ENCODE measurements at places on chromosomes 2 and 18.

DNA sequence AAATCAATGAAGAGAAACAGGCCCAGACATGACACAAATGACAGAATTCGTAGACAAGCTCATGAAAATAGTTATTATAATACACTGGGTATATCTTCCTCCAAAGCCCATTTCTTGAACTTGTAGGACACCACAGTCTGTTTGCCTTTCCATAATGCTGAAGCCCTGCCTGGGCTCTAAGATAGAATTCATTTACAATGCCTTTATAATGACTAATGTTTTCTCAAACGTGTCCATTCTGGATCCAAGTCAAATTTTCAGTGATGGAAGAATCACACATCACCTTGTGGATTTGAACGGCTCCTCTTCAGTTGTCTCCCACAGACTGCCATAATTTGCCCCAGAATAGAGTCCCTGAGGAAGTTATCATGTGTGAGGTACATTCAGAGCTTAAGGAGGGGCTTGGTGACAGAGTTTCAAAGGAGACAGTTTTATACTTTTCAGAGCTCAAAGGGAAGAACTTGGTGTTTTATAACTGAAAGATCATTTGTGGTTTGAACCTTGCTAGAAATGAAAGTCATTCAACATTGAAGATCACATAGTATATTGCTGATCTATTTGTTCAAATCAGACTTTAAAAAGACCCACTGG lies 38.2 kb downstream of the CASP8 start:
- no peak for DNase-seq

DNA sequence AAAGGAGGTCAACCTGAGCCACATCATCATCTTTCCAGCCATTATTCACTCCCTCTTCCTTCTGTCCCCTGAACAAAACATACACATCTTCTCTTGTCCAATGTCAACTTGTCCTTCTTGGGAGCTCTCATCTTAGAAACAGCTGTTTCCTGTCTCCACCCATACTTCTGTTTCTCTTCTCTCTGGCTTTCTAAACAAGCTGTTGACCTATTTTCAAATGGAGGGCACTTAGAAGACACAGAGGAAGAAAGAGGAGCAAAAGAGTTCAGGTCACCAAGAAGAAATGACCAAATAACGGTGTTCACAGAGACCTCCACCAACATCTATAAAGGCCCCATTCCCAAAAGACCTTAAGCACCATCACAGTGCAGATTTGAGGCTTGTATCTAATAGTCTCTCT lies 355.9 kb upstream of the HNRNPA3 start:
- no peak for DNase-seq

DNA sequence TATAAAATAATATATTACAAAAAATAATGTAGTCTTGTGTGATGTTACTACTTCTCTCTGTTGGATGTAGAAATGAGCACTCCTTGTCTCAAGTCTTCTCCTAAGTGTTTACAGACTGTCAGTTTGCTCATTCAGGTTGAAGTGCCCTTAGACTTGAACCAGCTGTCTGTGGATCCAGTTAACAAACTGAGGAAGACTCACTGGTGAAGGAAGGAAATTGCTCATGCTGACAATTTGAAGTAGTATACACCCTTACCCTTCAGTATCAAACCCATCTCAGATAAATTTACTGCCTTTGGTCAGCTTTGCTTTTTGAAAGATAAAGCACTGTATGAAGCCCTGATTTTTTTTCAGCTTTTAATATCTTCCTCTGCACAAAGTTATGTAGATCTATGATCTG lies 854.2 kb upstream of the ZEB2 start:
- no peak for DNase-seq

- peak; percentile 60 for DNase-seq
Measured at GRCh38 chr2:200408428-200409316, 101.2 kb downstream of the KCTD18 start.

DNA sequence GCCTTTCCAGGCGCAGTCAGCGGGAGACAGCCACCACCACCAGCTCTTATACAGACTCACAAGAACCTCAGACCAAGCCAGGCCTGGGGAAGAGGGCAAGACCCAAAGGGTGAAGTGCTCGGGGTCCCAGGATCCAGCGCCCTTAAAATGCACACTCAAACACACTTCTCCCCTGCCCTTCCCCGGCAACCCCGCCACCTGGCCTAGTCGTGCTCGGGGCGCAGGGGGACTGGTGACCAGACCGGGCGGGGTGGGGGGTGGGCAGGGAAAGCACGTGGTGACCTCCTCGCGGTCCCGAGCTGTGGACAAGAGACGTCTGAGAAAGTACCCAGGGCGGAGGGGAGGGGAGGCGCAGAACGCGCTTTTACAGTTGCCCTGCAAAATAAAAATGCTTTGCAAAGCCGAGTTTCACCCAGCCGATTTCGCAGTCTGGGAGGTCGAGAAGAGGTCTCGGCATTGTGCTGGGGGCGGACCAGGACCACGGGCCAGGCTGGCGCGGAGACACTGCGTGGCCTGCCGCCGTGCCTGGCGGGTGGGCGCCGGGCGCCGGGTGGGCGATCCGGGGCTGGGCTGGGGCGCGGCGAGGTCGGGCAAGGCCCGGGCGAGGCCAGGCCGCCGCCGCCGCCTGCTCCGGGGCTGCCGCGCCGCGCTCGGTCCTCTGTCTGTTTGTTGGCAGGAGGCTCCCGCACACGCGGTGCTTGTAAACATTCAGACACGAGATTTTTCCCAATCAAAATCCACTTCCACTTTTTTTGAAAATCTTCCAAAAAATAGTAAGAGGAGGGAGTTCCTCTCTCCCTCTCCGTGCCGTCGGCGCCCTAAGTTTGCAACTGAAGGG lies 2.0 kb downstream of the BCL11A start:
- DNase-seq: no peak

- DNase-seq: no peak
Measured at GRCh38 chr2:127665267-127665893, 9.9 kb downstream of the LIMS2 start.

DNA sequence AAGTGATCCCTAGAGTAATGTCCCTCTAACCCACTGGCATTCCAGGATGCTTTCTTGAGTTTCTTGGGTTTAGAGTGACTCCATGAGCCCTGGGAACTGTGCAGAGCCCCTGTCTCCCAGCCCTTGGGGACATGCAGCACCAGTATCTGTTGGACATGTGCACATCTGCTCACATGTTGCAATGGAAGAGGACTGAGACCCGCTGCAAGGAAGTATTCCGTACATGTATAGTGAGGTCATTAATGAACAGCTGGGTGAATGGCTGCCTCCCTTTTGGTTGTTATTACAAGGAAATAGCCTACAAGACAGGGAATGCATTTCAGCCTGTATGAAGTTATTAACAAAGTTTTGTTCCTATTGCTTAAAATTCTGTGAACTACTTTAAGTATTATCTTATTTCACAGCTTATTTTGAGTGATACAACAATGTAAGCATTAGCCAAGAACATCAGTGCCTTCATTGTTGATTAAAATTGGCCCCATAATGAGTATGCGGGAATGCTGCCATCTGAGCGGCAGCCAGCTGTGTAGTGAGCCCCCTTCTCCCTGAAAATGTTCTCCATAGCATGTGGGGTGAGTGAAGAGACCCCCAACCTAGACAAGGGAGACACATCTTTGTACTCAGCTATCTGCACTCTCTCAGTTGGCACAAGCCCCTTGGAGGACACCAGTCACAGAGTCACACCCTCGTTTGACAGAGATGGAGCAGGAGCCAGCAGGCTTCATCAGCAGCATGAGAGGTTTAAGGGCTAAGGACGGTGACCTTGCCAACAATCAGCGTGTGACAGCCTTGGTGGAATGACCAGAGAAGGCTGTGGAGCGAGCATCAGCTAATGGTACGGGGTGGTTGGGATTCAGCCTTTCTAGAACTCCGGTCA lies 87.4 kb downstream of the FAM210A start:
- no peak for DNase-seq

- no peak for DNase-seq
Measured at GRCh38 chr18:65753520-65753919, 2.7 kb downstream of the CDH7 start.

- DNase-seq: no peak
Measured at GRCh38 chr2:64947885-64948284, 41.3 kb upstream of the SLC1A4 start.

- DNase-seq: no peak
Measured at GRCh38 chr2:26018184-26019055, 15.5 kb upstream of the RAB10 start.

GRCh38 chr2:222608081-222608480 lies 47.8 kb downstream of the FARSB start:
- no peak for DNase-seq

- no peak for DNase-seq
Measured at GRCh38 chr2:201114350-201114749, 1.6 kb upstream of the CFLAR start.

GRCh38 chr2:37466533-37467222 lies 122.2 kb downstream of the QPCT start:
- no peak for DNase-seq

DNA sequence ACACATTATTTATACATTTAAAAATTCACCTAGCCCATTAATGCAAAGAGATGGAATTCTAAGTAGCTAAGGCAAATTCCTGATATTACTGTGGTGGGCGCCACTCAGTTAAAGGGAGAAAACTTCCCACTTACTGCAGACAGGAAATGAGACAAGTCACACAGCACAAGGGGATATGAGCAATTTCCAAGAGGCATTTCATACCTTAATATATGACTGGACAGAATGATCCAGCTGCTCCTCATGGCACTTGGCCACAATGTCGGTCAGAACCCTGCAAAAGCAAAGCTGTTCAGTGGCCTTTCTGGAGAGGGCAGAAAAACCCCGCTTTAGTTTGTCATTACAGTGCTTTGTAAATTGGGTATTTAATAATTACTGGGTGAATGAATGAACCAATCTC lies 121.4 kb upstream of the CCDC195 start:
- DNase-seq: peak; percentile 55

DNA sequence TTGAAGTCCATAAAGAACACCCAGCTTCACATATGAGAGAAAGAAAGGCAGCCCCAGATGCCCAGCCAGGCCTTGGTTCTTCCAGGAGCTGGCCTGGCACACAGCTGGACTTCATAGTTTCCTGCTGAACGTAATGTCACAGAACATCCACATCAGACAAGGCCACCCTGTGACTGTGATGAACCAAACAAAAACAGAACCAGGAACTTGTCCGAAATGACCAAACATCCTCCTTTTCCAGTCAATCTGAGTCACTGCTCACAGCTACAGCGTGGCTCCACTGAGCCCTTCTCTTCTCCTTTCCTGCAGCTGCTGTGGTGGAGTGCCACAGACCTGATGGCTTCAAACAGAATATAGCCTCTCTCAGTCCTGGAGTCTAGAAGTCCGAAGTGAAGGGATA lies 45.4 kb upstream of the PAPOLG start:
- peak; percentile 8 for DNase-seq

- no peak for DNase-seq
Measured at GRCh38 chr2:134405611-134406081, 151.8 kb downstream of the MGAT5 start.

GRCh38 chr2:144711630-144712549 lies 192.0 kb upstream of the ZEB2 start:
- no peak for DNase-seq

- no peak for DNase-seq
Measured at GRCh38 chr2:69693059-69693774, 48.7 kb upstream of the ANXA4 start.

- DNase-seq: no peak
Measured at GRCh38 chr18:79374408-79375171, 21.1 kb upstream of the NFATC1 start.

GRCh38 chr2:81304154-81304830 lies 999.7 kb upstream of the LRRTM1 start:
- no peak for DNase-seq

DNA sequence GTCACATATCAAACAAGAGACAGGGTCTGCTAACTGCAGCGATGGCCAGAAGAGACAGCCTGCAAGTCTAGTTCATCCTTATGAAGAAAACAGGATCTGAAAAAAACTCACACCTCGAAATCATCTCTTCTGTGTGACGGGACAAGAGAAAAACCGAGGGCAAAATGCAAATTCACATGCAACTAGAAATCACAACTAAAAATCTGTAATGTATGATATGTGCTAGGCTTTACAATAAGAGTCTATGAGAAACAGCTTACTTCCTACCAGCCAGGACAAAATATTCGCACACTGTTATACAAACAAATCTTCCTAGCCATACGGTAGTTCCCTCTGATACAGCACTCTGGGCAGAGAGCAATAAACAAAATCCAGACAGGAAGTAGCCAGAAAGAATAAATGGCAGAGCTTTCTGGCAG lies 48.8 kb downstream of the ANKRD44 start:
- DNase-seq: no peak

GRCh38 chr2:96256611-96257113 lies 9.1 kb downstream of the TMEM127 start:
- no peak for DNase-seq

DNA sequence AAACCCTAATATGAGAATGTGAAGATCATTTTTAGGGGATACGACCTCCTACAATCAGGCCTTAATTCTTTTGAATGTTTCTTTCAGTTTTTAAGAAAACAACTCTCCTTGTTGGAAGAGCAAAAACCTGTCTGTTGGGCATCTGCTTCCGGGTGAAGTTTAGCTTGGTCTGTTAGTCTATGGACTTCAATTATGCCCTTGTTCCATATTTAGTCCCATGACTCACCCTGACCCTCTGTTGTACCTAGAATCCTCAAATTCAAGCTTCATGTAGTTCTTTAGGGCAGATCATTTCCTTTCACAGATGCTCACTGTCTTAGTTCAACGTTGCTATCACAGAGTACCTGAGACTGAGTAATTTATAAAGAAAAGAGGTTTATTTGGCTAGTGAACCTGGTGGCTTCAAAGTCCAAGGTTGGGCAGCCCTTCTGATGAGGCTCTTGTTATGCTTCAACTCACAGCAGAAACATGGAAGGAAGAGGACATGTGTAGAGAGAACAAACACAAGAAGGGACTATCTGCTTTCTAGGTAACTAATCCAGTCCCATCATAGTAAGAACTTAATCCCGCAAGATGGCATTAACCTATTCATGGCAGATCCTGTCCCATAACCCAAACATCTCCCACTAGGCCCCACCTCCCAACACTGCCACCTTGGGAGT lies 82.5 kb upstream of the SERPINE2 start:
- DNase-seq: no peak

- no peak for DNase-seq
Measured at GRCh38 chr2:222255090-222255489, 43.7 kb downstream of the PAX3 start.

DNA sequence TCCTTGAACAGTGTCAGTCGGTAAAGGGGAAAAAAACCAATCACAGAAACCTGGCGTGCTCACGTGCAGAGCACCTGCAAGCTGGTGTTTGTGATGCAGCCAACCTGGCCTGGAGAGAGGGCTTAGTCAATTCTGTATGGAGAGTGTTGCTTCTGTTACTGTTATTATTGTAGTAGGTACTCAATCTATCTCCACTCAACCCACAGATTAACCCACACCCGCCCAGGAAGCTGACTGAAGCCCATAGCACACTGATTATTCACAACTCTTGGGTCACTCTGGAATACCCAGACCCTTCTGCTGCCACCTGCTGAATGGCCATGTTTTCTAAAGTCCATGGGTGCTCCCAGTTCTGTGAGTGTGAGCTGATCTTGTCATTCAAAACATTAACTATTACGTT lies 53.9 kb downstream of the TNFRSF11A start:
- DNase-seq: no peak
